ENCODE measurements at places on chromosomes 1 and 21.

DNA sequence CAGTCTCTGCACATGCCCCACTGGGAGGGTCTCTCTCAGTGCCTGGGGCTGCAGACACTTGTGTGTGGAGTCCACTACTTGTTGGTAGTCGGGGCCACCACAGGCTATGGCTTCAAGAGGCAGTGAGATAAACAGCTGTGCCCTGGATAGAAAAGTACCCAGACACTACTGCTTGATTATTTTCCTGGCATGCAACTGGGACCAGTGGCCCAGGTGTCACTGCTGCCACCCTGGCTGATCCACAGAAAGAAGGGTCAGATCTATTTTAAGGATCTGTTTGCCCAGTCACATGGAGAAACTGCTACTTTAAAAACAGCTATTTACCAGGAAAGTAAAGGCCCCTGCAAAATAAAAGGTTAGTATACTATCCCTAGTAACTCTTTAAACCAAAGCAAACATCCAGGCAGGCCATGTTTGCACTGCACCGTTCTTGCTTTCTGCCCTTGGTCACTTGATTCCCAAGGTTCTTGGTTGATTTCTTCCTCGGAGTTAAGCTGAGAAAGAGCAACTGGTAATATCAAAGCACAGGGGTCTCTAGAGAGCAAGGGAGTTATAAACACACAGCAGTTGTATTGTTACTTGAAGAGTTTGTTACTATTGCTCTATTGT lies 99.9 kb downstream of the GLUL start:
- DNase-seq = no peak

GRCh38 chr1:230137337-230137815 lies 70.3 kb downstream of the GALNT2 start:
- no peak for DNase-seq

DNA sequence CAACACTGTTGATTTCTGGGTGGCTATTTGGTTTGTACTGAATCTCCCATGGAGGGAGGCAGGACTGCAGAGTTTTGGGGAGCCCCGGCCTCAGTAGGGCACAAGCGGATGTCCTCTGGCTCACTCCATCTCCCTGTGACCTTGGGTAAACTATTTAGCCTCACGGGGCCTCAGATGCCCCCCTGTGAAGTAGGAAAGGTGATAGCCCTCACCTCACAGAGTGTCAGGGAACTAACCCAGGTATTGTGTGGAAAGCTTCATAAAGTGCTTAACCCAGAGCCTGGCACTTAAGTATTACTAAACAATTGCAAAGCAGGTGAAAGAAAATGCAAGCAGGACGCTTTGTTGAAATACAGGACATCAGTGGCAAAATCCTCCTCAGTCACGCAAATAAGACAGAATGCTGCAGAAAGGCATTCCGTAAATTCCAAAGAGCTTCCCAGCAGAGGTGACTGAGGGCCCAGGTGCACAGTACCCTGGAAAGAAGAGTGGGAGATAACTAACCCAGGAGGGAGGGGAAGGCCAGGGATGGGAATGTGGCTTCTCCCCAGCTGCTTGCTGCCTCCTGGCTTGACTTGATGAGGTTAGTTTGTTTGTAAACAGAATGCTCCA lies 436.3 kb downstream of the PRDM2 start:
- DNase-seq = no peak

- peak; percentile 32 for DNase-seq
Observed at GRCh38 chr21:36692835-36693488, 6.0 kb upstream of the SIM2 start.

DNA sequence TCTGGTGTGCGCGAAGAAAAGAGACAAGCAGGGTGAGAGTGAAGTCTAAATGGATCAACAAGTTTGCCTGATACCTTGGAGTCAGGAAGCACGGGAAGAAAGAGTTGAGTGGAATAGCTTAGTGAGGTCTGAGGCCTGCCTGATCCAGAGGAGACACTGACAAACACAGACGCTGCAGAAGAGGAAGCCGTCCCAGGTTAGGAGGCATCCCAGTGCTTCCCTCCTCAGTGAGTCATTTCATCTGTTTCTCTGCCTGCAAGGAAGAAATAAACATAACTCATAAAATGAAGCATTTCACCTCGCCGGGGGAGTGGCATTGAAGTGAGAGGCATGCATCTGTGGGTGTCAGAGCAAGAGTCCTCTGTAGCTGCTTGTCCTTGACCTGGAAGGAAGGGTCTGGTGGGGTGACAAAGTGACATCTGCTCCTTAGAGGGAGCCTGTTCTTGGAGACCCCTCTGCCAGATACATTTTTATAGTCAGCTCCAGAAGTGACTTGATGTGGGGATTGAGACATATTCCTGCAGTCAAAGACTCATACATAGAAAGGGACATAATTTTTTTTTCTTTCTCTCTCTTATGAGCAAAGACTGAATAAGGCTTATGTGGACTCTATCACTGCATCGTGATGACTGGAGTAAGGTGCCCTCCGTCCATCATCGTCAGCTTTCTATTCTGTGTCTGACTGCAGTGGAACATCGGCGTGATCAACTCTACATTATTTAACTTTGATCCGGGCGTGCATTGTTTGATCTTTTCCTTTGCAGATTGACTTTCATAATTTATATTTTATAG lies 256.7 kb downstream of the KIF26B start:
- no peak for DNase-seq

DNA sequence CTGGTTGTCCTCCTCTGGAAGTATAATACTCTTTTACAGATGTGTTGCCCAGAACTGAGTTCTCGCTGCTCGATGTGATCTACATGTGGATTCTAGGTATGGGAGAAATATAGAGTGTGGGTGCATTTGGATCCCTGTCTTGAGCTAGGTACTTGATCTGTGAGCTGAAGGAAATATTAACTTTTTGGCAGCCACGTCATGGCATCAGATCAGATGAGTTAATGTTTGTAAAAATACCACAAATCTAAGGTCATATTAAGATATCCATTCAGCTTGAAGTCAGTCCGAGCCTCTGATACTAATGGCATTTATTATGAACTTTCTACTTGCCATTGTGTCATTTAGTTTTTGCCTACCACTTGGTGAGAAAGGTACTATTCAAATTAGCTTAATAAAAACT lies 24.6 kb downstream of the MAPKAPK2 start:
- DNase-seq = no peak

DNA sequence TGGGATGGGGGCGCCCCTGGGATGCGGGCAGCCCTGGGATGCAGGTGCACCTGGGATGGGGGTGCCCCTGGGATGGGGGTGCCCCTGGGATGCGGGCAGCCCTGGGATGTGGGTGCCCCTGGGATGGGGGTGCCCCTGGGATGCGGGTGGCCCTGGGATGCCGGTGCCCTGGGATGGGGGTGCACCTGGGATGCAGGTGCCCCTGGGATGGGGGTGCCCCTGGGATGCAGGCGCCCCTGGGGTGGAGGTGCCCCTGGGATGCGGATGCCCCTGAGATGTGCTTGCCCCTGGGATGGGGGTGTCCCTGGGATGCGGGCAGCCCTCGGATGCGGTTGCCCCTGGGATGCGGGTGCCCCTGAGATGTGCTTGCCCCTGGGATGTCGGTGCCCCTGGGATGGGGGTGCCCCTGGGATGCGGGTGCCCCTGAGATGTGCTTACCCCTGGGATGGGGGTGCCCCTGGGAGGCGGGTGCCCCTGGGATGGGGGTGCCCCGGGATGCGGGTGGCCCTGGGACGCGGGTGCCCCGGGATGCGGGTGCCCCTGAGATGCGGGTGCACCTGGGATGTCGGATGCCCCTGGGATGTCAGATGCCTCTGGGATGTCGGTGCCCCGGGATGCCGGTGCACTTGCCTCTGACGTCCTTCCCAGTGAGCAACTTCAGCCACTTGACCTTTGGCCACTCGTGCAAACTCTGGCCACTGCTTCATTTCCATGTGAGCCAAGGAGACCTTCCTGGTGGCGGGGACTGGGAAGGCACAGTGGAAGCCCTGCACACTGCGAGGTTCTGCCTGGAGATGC lies 37.3 kb upstream of the SLC19A1 start:
- no peak for DNase-seq

GRCh38 chr1:24051206-24051945 lies 60.6 kb downstream of the MYOM3 start:
- no peak for DNase-seq

GRCh38 chr1:152461544-152461943 lies 47.5 kb upstream of the CRNN start:
- no peak for DNase-seq

- DNase-seq = no peak
Observed at GRCh38 chr1:10973552-10973951, 38.9 kb upstream of the TARDBP start.
